ENCODE measurements at places on chromosomes 12 and 14.

- DNase-seq, result no peak
- H3K4me1 ChIP-seq, result peaks cover 31% of the 10 kb centered on the region
- no peak overlapping the region for H3K4me3 ChIP-seq
- no peak overlapping the region for H3K27ac ChIP-seq
- no peaks in the 10 kb centered on the region for H3K27me3 ChIP-seq
These were observed 5.3 kb downstream of the EIF2S1 start for GRCh38 chr14:67365476-67365875.

- no peaks in the 10 kb centered on the region for H3K4me1 ChIP-seq
- no peak for DNase-seq
- H3K27me3 ChIP-seq, result no peaks in the 10 kb centered on the region
- no peak overlapping the region for H3K4me3 ChIP-seq
These were observed 434.1 kb upstream of the RPL10L start for GRCh38 chr14:47085678-47086077.

- peaks cover 16% of the 10 kb centered on the region for H3K4me1 ChIP-seq
- H3K27ac ChIP-seq, result no peak overlapping the region
- H3K4me3 ChIP-seq, result no peak overlapping the region
These were observed 39.1 kb downstream of the CCDC175 start for GRCh38 chr14:59537476-59537875.

GRCh38 chr14:43894534-43894933 lies 612.5 kb downstream of the FSCB start:
- H3K4me1 ChIP-seq, result no peaks in the 10 kb centered on the region
- H3K36me3 ChIP-seq, result no peaks in the 10 kb centered on the region
- no peak for DNase-seq
- H3K27ac ChIP-seq, result no peak overlapping the region
- no peaks in the 10 kb centered on the region for H3K27me3 ChIP-seq

- no peak overlapping the region for H3K27ac ChIP-seq
- H3K36me3 ChIP-seq, result no peaks in the 10 kb centered on the region
These were observed 72.4 kb upstream of the SYT1 start for GRCh38 chr12:78792052-78792698.

GRCh38 chr14:70118064-70118463 lies 70.7 kb downstream of the SLC8A3 start:
- no peak overlapping the region for H3K27ac ChIP-seq
- no peaks in the 10 kb centered on the region for H3K36me3 ChIP-seq
- no peaks in the 10 kb centered on the region for H3K27me3 ChIP-seq

- H3K27me3 ChIP-seq, result no peaks in the 10 kb centered on the region
- no peaks in the 10 kb centered on the region for H3K36me3 ChIP-seq
- no peak overlapping the region for H3K4me3 ChIP-seq
- H3K4me1 ChIP-seq, result no peaks in the 10 kb centered on the region
These were observed 96.1 kb downstream of the PLXNC1 start for GRCh38 chr12:94244165-94245133.

DNA sequence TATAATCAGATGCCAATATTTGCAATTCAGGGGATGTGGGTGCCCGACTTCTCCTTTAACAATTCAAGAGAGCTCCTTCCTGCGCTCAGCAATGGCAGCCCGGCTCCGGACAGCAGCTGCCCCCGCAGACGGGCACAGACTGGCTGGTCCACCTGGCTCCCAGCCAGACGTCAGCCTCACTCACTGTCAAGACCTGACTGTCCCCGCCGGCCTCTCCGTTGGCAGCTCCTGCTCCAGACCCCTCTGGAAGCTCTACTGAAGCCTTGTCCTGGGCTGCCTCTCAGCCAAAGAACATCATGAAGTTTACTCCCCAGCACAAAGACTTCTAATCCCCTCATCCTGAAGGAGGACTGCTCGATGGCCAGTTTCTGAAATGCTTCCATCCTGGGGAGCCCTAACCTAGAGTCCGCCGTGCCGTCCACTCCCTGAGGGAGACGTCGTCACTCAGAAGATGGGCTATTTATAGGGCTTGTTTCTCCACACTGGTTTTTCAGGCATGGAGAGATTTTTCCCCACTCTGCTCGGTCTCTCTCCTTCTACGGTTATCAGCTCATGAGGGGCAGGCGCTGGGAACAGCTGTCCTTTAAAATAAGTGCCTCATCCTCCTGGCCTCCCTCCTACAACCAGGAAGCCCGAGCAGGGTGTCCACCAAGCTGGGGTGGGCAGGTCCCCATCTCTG lies 126.2 kb downstream of the RFLNA start:
- H3K4me3 ChIP-seq, result no peak overlapping the region
- H3K4me1 ChIP-seq, result peaks cover 26% of the 10 kb centered on the region
- H3K27ac ChIP-seq, result peak overlapping the region; percentile 83
- no peaks in the 10 kb centered on the region for H3K27me3 ChIP-seq
